ENCODE measurements at places on chromosomes 13 and 19.

GRCh38 chr13:99467764-99468163 lies 33.5 kb upstream of the TM9SF2 start:
- DNase-seq: no peak

GRCh38 chr13:105395041-105395440 lies 1140.4 kb downstream of the EFNB2 start:
- no peak for DNase-seq

- DNase-seq: no peak
Observed at GRCh38 chr13:63843766-63844699, 2428.4 kb upstream of the PCDH20 start.

GRCh38 chr13:109205315-109205714 lies 575.9 kb downstream of the MYO16 start:
- DNase-seq: no peak

- DNase-seq: no peak
Observed at GRCh38 chr13:73516731-73517130, 457.9 kb downstream of the KLF5 start.

DNA sequence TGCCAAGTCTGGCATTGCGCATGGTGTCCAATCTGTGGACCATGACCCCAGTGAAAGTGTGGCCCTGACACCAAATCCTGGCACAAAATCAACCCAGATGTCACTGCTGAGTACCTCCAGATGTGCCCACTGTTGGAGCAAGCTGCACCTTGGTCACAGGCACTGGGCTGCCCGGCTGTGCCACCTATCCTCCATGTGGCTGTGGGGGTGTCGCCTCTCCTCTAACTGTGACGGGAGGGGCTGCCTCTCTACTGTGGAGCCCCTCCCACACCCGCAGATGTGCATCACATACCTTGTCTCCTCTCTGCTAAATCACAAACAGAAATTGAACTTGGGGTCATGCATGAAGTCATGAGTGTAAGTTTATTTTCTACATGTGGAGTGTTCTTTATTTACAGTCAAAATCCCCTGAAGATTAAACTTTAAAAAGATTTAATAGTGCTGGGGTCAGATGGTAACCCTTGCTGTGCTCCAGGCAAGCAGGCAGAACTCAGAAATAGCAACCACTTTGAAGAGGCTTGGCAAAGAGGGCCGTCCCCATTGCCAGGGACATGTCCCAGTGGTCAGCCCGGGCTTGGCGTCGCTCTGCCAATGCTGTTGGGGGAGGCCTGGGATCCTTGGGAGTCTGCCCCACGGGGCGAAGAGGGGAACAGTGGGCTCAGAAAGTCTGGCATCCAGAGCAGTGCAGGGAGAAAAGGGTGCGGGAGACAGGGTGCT lies 46.4 kb upstream of the ZNF536 start:
- no peak for DNase-seq

DNA sequence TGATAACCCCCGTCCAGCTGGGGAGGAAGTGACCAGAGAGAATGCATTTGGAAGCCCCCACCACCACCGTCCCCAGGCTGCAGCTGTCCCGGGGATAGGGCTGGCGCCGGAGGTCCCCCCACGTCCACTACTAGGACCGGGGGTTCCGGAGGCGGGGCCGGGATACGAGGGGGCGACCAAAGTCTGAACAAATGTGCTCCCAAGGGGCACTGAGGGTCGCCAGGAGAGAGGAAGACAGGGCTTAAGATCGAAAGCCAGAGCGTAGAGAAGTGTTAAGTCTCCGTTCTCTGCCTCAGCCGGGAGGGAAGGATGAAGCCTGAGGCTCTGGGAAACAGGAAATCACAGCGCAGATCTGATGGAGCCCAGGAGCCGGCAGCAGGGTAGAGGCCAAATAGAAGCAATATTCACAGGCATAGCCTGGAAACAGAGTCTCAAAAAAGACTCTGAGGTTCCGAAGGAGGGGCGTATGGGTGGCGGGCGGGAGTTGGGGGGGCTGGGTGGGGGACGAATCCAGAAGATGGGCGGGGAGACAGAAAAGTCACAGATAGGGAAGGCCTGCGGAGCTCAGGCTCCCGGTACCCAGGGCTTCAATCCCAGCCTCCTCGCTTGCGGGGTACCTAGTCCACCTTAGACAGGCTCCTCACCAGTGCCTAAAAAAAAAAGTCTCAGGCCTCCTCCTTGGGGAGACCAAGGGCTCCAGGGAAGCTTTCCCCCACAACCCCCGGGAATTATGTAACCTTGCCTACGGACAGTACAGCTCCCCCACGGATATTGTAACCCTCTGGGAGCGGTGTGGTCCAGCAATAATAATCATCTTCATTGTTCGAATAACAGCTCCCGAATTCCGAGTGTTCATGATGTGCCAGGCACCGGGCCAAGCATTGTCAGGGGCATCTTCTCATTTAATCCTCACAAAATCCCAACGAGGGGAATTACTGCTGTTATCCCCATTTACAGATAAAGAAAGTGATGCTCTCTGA lies 1.1 kb upstream of the ERF start:
- DNase-seq: no peak

DNA sequence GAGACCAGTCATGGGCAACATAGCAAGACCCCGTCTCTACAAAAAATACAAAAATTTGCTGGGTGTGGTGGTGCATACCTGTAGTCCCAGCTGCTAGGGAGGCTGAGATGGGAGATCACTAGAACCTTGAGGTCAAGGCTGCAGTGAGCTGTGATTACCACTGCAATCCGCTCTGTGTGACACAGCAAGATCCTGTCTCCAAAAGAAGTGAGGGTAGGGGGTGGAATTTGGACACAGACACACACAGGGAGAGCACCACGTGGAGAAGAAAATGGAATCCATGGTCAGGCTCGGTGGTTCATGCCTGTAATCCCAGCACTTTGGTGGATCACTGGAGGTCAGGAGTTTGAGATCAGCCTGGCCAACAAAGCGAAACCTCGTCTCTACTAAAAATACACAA lies 8.7 kb downstream of the TNFSF9 start:
- DNase-seq: no peak

GRCh38 chr13:30340331-30341250 lies 33.2 kb upstream of the KATNAL1 start:
- no peak for DNase-seq

DNA sequence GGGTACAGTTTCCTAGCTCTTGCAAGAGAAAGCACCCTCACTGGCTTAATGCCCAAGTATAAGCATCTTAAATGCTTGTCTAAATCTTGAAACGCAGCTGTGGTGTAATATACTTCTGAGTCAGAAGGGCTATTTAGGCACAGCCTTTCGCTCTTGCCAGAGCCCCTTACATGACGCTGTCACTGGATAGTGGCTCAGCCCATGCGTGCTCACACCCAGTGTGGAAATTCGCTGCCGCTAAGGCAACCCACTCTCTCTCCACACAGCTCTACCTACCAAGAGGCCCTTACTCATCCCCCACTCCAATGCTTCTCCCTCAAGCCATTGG lies 24.0 kb downstream of the UQCRFS1 start:
- no peak for DNase-seq

GRCh38 chr19:2721570-2722540 lies 683 bp upstream of the DIRAS1 start:
- no peak for DNase-seq

- DNase-seq: no peak
Observed at GRCh38 chr19:16013851-16014840, 62.1 kb upstream of the TPM4 start.

DNA sequence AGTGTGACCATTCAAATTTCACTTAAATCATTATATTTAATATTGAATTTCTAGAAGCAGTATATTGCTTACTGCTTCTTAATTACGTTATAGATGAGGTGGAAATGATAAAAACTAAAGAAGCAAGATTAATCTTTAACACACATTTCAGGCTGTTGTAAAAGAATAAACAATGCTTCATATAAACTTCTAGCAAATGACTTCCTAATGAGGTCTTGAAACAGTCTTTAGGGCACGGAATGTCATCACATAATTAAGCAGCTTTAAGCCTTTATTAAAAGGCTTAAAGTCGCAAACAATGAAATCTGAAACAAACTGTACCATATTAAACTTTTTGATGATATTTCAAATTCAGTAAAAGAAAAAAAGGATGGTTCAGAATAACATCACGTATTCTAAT lies 1.9 kb downstream of the SLITRK6 start:
- no peak for DNase-seq

DNA sequence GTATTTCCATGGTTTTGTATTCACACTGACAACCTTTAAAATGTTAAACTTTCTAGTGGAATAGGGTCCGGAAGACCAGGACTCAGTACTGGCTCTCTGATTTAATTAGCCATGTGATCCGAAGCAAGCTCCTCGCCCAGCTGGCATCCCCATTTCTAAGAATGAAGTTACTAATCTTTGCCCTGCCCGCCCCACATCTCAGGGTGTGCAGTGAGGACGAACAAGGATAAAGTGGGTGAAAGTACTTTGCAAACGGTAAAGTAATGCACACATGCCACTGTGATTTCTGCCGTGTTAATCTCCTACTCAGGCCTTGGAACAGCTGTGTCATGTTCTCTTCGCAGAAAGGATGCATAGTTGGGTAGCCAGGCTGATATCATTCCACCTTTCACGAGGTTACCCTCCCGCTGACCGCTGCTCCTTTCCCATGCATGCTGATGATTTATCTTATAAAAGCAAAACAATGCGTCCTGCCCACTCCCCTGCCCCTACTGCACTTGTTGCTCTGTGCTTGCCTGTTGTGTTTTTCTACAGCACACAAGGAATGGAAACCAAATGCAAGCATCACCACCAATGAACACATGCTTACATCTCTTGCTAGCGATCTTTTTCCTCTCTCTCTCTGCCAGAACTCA lies 539.0 kb downstream of the EFNB2 start:
- no peak for DNase-seq

GRCh38 chr19:55703790-55704215 lies 28.8 kb downstream of the EPN1 start:
- no peak for DNase-seq

DNA sequence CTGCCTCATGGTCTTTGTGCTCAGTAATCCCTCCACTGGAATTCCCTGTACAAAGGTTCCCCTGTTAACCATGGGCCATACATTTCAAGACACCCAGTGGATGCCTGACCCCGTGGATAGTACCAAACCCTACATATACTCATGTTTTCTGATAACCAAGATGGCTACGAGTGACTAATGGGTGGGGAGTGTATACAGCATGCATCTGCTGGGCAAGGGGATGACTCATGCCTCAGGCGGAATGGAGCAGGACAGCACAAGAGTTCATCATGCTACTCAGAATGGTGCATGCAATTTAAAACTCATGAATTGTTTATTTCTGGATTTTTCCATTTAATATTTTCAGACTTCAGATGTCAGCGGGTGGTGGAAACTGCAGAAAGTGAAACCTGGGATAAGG lies 13.3 kb upstream of the FGF9 start:
- no peak for DNase-seq

DNA sequence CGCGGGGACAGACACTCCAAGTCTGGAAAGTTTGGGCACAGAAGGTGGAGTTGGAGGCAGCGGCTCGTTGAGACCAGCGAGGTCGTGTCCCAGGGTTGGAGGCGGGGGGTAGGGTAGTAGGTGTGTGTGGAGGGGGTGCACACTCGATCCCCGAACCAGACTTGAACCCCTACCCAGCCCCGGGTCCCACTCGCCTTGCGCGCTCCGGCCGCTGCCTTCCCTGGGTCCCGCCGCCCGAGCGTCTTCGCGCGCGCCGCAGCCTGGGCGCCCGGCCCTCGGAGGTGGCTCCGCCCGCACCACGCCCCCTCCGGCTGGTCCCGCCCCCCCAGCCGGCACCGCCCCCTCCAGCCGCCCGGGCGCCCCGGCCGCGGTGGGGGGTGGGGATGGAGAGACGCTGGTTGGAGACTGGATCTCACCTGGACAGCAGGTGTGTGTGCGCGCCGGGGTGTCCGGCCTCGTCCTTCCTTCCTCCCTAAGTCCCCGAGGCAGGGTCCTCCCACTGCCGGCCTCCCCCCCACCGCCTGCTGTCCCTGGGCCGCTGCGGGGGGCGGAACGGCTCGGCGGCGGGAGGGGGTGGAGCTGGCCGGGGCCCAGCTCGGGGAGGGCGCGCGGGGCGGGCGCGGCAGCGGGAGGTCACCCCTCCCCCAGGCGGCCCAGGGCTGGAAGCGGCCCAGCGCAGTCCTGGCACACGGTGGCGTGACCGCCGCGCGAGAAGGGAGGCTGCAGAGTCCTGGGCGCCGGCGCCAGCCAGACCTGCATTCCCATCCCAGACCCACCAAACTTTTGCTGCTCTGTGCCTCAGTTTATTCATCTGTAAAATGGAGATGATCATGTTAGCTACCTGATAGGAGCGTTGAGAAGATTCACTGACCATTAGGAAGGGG lies at the start of gene KANK2:
KANK2 (minus strand) TSS at position 255 of the 884 bp plus-strand sequence. CDS start 3,034 bp downstream, outside the sequence.
- peak; percentile 54 for DNase-seq

DNA sequence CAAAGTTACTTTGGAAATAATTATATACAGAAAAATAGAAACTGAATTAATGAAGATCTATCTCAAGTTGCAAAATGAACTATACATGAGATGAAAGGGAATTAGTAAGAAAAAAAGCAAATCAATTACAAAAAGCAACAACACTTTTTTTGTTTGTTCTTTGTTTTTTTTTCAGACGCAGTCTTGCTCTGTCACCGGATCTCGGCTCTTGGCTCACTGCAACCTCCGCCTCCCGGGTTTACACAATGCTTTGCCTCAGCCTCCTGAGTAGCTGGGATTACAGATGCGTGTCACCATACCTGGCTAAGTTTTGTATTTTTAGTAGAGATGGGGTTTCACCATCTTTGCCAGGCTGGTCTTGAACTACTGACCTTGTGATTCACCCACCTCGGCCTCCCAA lies 2.2 kb downstream of the ZNF415 start:
- no peak for DNase-seq

DNA sequence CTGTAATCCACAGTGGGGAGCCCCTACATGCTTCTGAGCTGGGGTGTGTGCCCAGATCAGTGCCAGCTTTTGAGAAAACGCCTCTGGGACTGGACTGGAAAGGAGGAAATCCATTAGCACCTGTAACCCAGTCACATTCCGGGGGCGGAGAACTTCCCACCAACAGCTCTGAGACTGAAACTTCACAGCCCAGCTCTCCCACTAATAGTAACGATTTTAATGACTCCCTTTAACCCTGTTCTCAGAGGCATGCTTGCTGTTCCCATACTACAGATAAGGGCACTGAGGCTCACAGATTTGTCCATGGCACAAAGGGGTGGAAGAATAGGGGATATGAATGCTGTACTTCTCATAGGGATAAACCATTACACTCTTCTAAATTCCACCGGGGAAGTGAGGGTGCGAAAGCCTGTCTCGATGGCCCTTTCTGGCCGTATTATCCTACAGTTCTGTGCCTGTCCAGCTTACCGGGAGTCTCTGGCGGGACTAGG lies 851 bp downstream of the FBXO46 start:
- DNase-seq: no peak

GRCh38 chr13:75986818-75987217 lies 350.7 kb downstream of the LMO7 start:
- no peak for DNase-seq

DNA sequence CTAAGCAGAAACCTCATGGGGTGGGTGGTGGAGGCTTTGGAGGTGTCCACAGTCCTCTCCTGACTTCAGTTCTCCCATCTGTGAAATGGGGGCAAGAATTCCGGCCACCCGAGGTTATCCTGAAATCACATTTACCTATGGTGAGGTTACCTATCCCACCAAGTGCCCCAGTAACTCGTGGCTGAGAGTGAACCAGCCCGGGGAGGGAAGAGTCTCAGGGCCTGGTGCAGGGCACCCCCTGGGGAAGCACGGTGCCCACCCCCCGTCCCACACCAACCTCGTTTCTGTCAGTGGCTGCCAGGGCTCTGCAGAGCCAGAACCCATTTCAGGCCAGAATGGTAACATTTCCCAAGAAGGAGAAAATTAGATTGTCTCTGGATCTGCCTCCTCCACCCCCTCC lies 83.7 kb upstream of the VSTM2B start:
- DNase-seq: no peak

- no peak for DNase-seq
Observed at GRCh38 chr19:30719189-30719998, 347.2 kb downstream of the ZNF536 start.
